ENCODE measurements at places on chromosomes 5 and 9.
A peak's percentile ranks its signal among the peaks of the same experiment; 100 is the strongest.

- DNase-seq: no peak
These were observed 64.2 kb downstream of the SCAMP1 start for GRCh38 chr5:78424665-78425064.

- no peak for DNase-seq
These were observed 6.2 kb downstream of the ZER1 start for GRCh38 chr9:128765499-128765898.

DNA sequence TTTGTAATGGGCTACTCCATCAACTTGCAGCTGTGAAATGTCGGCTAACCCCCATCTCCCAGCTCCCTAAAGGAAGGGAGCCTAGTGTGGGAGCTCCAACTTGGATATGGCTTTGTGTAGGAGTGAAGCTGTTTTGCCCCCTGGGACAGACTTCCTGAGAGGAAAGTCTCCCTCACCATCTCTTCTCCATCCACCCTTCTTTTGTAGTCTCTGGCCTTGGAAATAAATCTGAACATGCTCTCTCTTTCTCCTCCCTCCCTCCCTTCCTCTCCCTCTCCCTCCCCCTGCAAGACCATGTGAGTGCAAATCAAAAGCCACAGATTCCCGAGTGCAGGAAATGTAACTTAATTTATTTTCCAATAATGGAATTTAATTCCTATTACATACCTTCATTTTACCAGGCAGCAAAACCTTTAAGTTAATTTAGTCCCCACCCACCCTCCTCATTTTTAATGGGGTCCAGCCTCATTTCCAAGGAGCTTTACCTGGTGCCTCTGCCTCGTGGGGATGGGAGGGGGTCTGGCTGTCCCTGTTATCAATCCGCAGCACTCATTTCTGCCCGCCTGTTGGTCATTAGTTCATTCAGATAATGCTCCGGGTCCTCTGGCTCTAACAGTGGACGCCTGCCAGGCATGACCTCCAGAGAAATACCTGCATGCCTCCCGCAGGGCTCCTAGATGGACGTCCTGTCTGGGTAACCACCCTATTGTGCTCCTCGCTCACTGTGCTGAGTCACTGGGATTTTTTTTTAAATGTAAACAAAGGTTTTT lies 122.9 kb upstream of the TAF11L2 start:
- DNase-seq: peak; percentile 86

- DNase-seq: no peak
These were observed 319.9 kb downstream of the RAB3C start for GRCh38 chr5:58902765-58903164.

DNA sequence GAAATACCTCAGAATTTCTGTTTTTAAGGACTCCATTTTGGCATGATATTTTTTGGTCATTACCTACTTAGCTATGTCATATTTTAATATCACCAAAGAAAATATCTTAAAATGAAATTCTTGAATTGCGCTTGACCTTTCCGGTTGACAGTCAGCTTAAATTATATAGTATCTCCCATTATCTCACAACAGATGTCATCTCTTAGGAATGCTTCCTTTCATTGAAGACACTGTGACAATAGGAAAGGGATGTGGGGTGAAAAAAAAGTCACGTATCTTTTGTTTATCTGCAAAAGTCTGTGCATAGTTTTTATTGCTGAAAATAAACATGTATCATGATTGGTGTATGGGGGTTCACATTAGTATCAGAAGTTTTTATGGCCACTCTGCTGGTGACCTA lies 105.8 kb downstream of the INVS start:
- no peak for DNase-seq

DNA sequence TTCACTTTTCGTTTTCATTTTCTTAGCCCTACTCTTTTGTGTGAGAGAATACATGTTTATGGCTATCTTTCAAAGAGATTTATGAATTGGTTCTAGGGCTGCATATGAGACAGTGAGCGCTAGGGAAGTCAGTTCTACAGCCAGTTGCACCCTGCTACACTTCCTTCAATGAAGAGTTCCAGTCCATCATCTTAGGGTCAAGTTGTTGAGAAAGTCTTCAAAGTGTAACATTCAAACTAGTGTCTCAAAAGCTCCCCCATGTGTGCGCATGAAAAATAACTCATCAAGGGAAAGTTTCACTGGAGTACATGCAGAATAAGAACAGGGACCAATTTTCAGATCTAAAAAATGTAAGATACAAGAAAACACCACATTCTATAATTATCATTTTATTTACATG lies 317.2 kb downstream of the DEPDC1B start:
- peak; percentile 46 for DNase-seq

DNA sequence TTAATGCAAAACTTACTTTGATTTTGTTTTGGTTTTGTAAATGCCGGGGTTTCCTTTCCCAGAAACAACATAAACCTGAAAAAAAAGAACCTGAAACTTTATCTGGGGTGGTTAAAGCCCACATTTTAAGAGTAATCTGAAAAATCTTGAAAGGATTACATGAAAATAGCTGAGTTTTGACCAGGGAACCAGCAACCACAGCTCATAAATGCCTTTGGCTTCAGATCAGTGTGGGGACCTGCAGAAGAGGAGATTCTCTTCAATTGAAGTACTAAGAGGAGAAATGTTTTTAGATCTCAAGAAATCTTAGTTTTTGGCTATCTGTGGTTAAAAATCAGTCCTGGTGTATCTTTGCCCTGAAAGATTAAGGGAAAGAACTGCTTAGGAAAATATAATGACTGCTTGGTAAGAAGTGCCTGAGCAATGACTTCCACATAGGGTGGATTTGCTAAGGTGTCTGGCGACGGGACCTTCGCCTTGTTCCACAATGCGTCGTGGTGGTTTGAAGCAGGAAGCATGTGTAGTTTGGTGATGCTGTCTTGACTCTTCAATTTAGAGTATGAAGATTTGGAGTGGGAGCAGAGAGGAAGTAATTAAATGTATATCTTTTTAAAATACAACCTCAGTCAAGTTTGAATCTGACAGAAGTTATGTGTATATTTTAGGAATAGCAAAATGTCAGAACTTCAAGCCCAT lies 186.5 kb downstream of the MAN2A1 start:
- DNase-seq: no peak

DNA sequence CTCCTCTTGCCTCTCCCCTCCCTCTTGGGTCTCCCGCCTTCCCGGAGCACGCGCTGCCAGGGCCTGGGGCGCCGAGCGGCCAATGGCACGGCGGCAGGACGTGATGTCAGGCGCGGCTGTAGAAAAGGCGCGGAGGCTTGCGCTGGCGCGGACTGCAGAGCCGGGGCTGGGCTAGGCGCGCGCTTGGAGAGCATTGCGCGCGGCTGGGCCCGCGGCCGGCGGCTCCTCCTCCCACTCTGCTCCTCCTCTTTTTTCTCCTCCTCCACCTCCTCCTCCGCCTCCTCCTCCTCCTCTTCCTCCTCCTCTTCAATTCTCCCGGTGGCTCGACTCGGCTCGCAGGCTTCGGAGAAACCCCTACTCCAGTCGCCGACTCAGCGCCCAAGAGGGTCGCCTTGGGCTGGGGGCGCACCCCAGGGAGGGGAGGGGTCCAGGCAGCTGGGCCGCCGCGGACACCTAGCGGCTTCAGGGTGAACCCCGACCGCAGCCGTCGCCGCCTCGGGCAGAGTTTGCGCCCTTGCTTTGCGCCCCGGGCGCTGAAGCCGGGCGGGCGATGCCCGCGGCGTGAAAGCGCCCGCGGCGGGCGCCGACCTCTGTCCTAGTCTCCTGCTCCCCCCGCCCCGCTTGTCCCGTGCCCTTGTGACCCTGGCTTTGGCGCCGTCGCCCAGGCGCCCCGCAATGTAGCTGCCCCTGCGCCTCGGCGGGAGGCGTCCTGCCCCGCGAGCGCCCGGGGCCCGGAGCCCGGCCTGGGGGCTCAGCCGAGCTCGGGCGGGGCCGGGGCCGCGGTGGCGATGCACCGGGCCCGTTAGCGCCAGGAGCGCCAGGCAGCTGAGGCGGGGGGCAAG lies at the start of gene LHX2:
LHX2 (plus strand) TSS at position 309 of the 842 bp plus-strand sequence. CDS start 581 bp downstream, outside the sequence.
- peak; percentile 73 for DNase-seq

- peak; percentile 29 for DNase-seq
These were observed 49.5 kb upstream of the SARDH start for GRCh38 chr9:133787754-133788025.

GRCh38 chr5:44294516-44294915 lies 94.7 kb downstream of the FGF10 start:
- no peak for DNase-seq

GRCh38 chr5:95823218-95823737 lies 752 bp upstream of the GLRX start:
- DNase-seq: no peak

DNA sequence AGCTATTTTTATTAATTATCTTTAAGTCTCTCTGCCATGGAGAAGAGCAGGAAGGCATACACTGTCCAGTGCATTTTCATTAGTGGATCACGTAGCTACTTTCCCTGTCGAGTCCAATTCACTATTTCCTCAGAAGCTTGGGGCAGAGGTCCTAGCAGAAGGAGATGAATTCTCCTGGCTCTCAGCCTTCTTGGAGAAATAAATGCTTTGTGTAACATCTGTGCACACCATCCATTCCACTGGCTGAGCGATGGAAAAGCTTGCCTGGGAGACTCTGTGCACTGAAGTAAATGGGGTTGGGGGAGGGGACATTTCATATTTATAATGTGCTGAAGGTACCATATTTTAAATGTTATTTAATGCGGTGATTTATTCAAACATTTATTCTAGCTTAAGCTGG lies 23.4 kb downstream of the PROP1 start:
- DNase-seq: no peak

- no peak for DNase-seq
These were observed 31.4 kb downstream of the LIX1 start for GRCh38 chr5:97111004-97111403.

GRCh38 chr9:127444921-127445850 lies 6.0 kb downstream of the RPL12 start:
- DNase-seq: peak; percentile 52

DNA sequence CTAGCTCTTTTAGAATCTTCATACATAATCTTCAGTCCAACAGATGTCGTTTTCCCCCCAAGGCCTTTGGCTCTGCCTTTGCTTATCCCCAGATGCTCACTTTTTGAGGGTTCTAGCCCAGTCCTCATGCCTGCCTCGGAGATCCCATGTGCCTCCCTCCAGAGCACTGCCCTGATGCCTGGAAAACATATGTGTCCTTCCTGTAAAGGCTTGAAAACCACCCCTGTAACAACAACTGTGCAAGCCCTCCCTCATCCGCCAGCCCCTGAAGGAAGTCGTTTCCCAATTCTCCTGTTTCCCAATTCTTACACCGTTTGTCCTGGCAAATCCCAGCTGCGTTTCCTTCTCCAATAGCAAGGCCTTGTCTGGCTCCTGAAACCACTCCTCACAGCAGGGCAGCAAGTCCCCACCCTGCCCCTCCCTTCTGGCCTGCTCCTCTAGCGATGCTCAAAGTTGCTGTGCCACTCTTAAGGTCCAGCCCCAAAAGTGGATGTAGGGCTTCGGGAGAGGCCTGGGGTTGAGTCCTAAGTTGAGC lies 52.2 kb downstream of the SLC36A1 start:
- peak; percentile 30 for DNase-seq

DNA sequence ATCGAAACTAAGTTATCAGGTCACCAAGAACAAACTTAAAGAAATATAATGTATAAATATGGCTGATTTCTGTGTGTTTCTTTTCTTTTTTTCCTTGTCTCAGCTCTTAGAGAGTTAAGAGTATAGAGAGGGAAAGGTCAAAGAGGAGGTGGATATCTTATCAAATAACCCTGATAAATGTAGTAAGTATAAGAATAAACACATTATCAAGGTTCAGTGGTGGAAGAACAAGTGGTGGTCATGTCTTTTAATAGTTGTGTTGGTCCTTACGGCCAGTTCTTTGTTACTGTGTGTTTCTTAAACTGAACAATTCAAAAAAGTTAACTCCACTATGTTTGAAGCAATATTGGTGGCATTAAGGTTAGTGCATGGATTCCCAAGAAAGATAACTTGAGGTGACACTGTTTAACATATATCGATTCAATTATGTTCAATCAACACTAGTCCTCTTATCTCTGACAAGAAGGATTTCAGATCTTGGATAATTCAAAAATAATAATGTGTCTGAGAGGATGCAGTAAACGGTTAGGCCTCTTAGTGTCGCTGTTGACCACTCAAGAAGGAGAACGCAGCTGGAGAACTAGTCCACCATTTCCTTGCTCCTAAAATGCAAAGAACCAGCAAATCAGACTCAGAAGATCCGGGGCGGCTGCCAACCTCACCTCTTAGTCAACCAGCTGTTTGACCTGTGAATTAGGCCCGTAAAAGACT lies at the start of gene PCDHGA3:
PCDHGA3 (plus strand) TSS at position 588 of the 711 bp plus-strand sequence. CDS start 205 bp downstream, outside the sequence.
- peak; percentile 53 for DNase-seq

DNA sequence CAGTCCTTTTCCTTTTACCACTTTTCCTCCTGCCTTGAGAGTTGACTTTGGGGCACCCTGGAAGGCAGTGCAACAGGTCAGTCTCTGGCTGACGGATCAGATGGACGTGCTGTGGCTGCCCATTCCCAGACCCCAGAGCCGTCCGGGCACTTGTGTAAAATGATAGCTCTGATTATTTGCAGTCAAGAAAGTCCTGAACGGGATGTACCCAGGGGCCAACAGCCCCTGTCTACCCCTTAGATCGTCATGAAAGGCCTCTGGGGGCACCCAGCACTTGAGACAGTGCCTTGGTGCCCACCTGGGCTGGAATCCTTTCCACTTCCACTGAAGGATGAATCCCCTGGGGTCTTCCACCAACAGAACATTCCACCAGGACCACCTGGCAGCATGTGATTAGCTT lies 17.7 kb upstream of the ANGPTL2 start:
- no peak for DNase-seq

- no peak for DNase-seq
These were observed 20.7 kb downstream of the IFNE start for GRCh38 chr9:21461377-21461776.

- no peak for DNase-seq
These were observed 41.0 kb upstream of the MTAP start for GRCh38 chr9:21761309-21761901.

- no peak for DNase-seq
These were observed 74.1 kb upstream of the CCL21 start for GRCh38 chr9:34783951-34784487.

GRCh38 chr5:97365163-97365845 lies 182.3 kb upstream of the RIOK2 start:
- DNase-seq: no peak

GRCh38 chr9:116039312-116039711 lies 114.3 kb upstream of the PAPPA start:
- DNase-seq: peak; percentile 44

GRCh38 chr9:137820161-137820855 lies 57.3 kb upstream of the CACNA1B start:
- DNase-seq: no peak

GRCh38 chr9:12862611-12863410 lies 88.0 kb downstream of the LURAP1L start:
- DNase-seq: no peak

GRCh38 chr5:150598006-150598405 lies 42.5 kb upstream of the SYNPO start:
- DNase-seq: no peak

- DNase-seq: peak; percentile 93
These were observed 73.0 kb upstream of the SLC25A51 start for GRCh38 chr9:37976714-37977477.
